ENCODE measurements at places on chromosomes 4 and X. TPM values are rescaled to one million over a fixed set of nuclear protein-coding genes. Genes with fewer than 3 reads are reported as not detected.
A peak's percentile ranks its signal among the peaks of the same experiment; 100 is the strongest.

ETNPPL gene
- not detected for total RNA-seq

CCSER1 gene
- total RNA-seq = under 0.01 TPM

FAM47E gene
- not detected for total RNA-seq

IL2 gene
- not detected for total RNA-seq

TCP11X2 gene
- total RNA-seq = not detected

LRP2BP gene
- 0.74 TPM for total RNA-seq

GRCh38 chr4:7422151-7422897 lies 12.4 kb downstream of the PSAPL1 start:
- DNase-seq = no peak

GRCh38 chr4:128519163-128519830 lies 231.7 kb upstream of the PGRMC2 start:
- peak; percentile 79 for DNase-seq

- DNase-seq = peak; percentile 71
Measured at GRCh38 chr4:87270144-87270543, 49.7 kb upstream of the KLHL8 start.

GRCh38 chr4:117793845-117794480 lies 240.3 kb upstream of the NDST3 start:
- no peak for DNase-seq

- DNase-seq = no peak
Measured at GRCh38 chrX:1596676-1597344, 5.4 kb downstream of the AKAP17A start.

DNA sequence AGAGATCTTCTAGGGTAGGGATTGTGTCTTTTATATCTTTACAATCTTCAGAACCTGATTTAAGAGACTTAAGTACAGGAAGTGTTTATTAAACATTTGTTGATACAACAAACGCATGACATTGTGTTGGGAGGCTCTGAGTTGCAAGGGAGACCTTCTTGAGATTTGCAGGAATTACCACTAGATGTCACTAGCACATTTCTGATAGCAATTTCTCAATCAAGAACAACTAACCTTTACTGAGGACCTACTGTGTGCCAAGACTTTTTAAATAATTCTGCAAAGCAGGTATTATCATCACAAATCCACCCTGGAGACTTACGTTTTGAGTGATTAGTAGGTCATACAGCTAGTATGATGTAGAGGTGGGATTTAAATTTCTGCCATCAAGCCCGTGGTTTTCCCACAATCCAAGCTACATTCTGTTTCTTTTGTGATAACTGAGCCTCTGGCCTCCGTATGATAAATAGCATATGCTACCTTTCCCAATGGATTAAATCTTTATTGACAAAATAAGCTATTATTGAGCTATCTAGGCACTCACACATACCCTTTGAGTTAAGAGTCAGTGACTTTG lies 986.0 kb downstream of the CCSER1 start:
- peak; percentile 34 for DNase-seq

GRCh38 chr4:117479673-117480072 lies 394.3 kb upstream of the TRAM1L1 start:
- DNase-seq = no peak

DNA sequence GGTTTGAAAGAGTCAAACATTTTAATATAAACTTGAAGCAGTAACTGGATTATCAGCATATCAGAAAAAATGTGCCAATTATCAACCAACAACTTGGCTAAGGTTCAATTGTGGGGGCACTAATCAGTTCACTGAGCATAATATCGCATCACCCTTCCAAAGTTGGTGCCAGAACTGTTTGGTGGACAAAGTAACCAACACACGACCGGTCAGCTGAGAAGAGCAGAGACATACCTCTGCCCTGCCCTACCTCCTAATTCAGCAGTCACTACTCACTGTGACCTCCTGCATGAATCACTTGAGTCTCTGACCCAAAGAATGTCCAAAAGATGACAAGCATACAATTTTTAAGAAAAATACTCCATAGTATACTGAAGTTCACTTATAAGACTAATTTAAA lies 53.2 kb downstream of the TSPAN5 start:
- no peak for DNase-seq

DNA sequence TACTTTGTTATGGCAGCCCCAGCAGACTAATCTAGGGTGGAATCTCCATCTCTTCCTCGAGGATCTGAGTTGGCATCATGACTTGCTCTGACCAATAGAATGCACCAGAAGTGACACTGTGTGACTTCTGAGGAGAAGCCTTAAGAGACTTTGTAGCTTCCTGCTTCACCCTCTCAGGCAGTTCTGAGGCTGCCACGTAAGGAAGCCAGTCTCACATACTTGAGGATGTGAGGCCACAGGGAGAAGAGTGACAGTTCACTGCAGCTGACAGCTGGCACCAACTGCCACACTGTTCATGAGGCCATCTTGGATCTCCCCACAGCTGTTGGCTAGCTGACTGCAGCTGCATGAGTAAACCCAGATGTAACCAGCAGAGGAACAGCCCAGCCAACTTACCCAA lies 29.3 kb upstream of the BCOR start:
- no peak for DNase-seq

DNA sequence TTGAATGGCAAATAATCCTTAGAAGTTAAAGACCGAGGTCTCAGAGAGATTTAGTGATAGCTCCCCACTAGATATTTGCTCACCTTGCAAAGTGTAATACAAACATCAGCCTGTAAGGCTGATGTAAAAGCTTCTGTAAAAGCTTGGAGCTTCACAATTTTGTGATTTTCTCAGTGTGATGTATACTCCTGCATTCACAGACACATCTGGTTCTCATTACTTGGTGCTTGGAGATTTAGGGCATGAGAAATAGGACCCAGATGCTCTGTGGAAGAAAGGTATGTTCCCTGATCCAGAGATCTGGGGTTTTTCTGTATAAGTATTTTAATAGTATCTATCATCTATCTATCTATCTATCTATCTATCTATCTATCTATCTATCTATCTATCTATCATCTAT lies 1664.3 kb downstream of the C4orf33 start:
- no peak for DNase-seq

DNA sequence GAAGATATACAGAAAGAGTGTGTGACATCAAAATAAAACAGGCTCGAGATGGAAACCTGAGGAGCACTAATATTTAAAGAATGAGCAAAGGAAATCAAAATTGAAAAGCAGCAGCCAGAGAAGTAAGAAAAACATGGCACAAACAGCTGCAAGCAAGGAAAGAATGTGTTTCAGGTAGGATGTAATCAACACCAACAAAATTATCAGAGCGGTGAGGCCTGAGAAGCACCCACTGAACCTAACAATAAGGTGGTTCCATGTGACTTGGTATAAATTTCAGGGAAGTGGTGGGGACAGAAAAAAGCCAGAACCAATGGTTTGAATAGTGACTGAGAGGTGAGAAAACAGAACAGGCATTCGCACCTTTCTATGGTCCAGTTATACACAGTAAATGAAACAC lies 11.5 kb downstream of the SLC39A8 start:
- no peak for DNase-seq

- DNase-seq = no peak
Measured at GRCh38 chrX:20654596-20655106, 387.9 kb upstream of the RPS6KA3 start.

Data from fibroblast of the aortic adventitia (primary cell).